Mesenteric fat pad (tissue), 1 donor: ENCODE measurements at places on chromosomes 4 and X. TPM values are rescaled to one million over a fixed set of nuclear protein-coding genes. Genes with fewer than 3 reads are reported as not detected.

- no peak for DNase-seq
Measured at GRCh38 chrX:71629467-71629866, 11.2 kb upstream of the CXCR3 start.

DNA sequence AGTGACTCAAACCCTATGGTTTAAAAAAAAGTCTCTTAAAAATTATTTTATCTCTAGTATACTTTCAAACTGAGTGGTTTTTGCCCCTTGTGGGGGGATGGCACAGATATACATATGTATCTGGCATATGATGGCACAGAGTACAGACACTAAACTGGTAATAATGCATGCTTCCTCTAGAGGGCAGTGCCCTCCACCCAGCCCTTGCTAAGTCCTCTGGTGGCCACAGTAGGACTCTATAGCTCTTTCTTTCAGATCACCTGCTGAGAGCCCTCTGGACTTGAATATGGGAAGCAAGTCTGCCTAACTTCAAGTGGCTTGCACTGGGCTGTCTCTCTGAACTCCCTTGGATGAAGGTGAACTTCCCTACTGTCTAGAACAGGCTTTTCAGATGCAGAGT, 66.3 kb downstream of the TSPAN7 start:
- no peak for DNase-seq

GATA1 gene
- not detected for total RNA-seq

DNA sequence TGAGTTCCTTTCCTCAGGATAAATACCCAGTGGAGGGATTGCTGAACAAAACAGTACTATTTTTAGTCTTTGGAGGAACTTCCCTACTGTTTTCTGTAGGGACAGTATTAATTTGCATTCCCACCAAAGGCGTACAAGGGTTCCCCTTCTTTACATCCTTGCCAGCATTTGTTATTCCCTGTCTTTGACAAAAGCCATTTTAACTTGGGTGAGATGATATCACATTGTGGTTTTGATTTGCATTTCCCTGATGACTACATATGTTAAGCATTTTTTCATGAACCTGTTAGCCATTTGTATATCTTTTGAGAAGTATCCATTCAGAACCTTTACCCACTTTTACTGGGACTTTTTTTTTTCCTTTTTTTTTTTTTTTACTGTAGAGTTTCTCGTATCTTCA, 126.2 kb upstream of the ANXA10 start:
- no peak for DNase-seq

DNA sequence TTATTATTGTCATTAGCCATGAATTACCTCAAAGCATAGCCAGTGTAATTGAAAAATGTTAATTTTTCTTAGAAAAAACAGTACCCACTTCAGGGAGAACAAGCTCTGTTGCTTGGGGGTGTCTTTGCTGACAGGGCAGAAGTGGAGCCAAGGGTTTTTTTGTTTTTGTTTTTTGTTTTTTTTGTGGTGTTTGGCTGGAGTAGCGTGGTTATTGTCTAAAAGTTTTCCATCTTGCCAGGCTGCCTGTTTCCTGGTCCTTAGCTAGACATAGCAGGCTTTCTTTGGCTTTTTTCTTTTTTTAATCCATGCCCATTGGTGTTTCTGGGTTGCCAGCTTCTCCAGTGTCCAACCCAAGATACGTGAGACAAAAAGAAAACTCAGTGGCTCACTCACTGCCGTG, 61.5 kb downstream of the CASP3 start:
- no peak for DNase-seq

GRCh38 chr4:72641611-72642010, 72.6 kb upstream of the ADAMTS3 start:
- DNase-seq, result no peak

MAGEA8 gene
- total RNA-seq, result not detected

- DNase-seq, result no peak
Measured at GRCh38 chr4:1209821-1210220, 37.4 kb upstream of the SPON2 start.

CPZ gene
- total RNA-seq, result 9.7 TPM

HDAC8 gene
- total RNA-seq, result 32.9 TPM

DNA sequence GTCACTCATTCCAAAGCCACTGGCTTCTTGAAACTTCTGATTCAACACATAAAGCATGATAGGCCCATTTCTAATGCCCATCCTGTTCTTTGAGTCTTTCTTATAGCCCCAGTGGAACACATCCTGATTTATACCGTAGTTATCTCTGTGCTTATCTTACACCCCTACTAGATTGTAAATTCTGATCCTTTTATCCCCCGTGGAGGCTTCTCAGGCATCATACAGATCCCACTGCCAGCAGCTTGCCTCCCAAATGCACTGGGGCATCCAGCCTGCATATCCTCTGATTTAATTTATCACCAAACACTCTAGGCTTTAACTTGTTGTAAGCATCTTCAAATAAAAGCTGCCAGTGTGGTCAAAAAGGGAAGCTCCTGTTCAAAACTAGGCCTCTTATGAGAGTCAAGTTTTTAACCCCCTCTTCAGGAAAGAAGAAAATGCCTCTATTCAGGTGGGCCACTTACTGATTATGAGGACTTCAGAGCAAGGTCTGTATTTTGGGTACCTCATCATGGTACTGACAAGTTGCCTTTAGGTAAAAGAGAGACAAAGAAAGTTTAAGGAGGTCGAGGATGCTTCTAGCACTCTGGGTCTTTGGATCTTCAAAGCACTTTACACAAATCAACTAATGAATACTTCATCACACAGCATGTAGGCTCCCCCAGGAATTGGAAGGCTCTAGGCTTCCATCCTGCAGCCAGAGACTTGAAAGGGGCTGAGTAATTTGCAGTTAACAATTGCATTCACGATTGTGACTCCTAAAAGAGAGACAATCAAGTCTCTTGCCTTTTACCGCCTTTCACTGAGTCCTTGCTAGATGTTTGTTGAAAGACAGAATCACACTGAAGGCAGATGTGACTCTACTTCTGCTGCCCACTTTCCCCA, 95.8 kb upstream of the LDB2 start:
- DNase-seq, result no peak

GRCh38 chrX:21674430-21675186, 16.5 kb upstream of the KLHL34 start:
- no peak for DNase-seq

DNA sequence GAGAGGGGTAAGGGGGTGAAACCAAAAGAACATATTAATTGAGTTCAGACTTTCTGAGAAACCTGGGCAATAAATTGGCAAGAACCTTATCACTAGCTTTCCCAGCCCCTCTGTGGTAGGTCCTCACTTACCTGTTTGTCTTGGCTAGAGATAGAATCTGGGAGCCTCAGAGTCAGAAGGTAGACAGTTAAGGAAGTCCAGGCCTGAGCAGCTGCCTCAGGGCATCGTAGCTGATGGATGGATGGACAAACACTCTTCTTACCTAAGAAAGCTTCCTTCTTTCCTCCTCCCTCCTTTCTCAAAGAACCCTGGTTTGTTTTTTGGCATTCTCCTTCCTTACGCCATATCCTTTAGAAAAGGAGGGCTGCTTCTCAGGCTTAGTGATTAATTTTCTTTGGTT, 24.4 kb downstream of the FRAS1 start:
- DNase-seq, result no peak

APLN gene
- 5.6 TPM for total RNA-seq

PLXNA3 gene
- 57.2 TPM for total RNA-seq

DNA sequence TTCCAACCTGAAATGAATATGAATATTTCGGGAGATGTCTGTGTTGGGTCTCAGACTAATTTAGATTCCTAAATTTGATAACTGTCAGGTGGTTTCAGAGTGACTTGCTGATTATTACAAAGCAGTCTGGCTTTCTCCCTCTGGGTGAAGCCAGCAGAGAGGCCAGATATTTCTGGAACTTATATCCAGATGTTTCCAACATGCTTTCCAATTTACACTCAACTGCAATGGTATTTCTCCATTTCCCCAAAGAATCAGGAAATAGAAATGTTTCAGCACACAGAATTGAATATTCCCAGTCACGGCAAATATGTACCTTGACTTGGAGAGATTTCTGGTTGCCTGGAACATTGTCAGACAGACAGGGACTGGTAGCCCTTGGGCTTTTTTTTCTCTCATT, 48.5 kb upstream of the EGFL6 start:
- no peak for DNase-seq

FNIP2 gene
- 57.2 TPM for total RNA-seq

DNA sequence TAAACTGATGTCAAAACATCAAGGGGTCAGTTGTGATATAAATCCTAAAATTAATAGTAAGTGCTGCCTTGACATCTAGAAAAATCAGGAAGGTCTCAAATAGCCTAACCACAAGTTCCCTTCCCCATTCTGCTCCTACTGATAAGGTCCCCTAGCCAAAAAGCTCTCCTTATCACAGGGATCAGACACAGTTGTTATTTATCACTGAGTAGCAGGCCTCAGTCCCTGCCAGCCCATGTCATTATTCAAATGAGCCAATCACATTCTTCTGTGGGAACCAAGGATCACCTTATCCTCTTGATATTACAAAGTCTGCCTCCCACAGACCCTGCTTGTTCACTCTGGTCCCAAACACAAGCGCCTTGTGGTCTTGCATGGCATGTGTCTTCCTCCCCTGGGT, 23.3 kb upstream of the TMEM255A start:
- DNase-seq, result no peak

P2RY10 gene
- total RNA-seq, result 0.19 TPM

SRPX gene
- 410 TPM for total RNA-seq
